ENCODE measurements at places on chromosomes 4 and X.

GRCh38 chr4:52157641-52158316 lies 106.7 kb downstream of the SPATA18 start:
- peak; percentile 25 for DNase-seq

GRCh38 chrX:65741823-65742222 lies 74.4 kb downstream of the MSN start:
- no peak for DNase-seq

DNA sequence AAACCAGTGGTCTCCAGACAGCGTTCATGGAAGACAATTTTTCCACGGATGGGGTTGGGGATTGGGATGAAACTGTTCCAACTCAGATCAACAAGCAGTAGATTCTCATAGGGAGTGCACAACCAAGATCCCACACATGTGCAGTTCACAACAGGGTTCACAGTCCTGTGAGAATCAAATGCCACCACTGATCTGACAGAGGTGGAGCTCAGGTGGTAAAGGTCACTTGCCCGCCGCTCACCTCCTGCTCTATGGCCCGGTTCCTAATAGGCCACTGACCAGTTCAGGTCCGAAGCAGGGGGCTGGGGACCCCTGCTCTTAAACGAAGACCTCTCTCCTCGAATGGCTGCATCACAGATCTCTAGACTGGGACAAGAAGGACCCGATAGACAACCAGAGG lies 4.4 kb downstream of the APBB2 start:
- no peak for DNase-seq

GRCh38 chrX:95760356-95760755 lies 924.3 kb upstream of the DIAPH2 start:
- no peak for DNase-seq

DNA sequence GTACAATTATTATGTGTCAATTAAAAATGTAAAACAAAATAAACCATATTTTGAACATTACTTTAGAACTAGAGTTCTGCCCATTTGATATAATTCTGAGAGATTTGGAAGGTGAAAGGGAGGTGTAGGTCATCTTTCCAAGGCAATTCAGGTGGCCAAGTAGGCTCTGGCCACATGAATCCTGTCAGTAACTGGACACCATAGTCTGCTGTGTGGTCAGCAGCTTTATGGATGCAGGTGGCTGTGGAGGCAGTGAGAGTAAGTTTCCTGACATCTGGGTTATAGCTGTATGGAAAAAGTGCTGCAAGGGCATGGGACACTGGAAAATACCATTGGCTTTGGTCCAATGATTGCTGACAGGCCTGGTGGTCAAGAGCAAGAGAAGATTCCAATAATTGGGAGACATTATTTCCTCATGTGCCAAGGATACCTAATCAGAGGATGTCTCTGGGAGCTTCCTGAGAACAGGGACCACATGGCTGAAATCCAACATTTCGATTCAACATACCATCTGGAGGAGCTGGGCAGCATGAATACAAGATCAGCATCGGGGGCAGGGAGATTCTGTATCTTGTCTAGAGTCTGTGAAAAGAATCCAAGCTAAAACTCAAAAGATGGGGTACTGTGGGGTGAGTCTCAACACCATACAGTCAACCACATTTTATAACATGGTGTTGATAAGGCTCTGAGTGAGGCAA lies 523.1 kb downstream of the MID1IP1 start:
- no peak for DNase-seq

GRCh38 chrX:9586992-9587392 lies 122.1 kb downstream of the TBL1X start:
- no peak for DNase-seq

- DNase-seq, result no peak
Measured at GRCh38 chr4:181008164-181008563, 1235.0 kb upstream of the TENM3 start.

- DNase-seq, result no peak
Measured at GRCh38 chr4:37320513-37321235, 76.1 kb downstream of the NWD2 start.

DNA sequence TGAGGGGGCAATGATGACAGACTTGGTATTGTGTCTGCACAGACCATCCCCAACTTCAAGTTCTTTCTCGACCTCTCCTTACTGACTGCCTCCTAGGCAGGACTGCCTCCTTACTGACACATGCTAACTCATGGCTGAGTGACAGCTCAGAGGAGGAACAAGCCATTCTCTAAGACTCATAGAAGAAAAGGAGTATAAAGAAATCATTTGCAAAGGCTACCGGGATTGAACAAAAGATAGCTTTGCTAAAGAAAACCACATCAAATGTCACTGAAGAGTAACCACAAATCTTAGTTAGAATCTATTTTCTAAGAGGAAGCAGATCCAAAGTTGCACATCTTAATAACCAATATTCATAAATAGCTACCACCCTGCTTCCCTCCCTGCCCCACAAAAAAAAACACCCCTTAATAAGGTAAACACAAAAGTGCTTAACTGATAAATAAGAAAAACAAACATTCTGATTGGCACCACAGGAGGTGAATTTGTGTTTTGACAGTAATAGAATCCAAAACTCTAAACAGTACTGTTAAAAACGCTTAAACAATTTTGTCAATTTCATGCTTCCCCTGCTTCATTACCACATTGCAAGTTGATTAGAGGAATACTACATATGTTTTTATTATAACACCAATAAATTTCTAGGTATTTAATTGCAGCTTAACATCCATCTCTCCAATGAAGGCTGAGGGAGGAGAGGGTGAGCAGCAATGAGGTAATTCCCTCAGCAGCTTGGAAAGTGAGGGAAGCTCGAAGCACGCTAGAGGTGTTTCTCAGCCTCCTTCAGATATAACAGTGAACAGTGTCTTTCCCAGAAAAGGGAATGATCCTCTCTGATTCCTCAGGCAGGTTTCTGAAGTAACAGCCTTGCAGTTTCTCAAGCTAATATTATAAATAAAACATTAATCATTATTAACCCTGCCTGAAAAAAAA lies 160.0 kb downstream of the HNRNPD start:
- DNase-seq, result no peak

DNA sequence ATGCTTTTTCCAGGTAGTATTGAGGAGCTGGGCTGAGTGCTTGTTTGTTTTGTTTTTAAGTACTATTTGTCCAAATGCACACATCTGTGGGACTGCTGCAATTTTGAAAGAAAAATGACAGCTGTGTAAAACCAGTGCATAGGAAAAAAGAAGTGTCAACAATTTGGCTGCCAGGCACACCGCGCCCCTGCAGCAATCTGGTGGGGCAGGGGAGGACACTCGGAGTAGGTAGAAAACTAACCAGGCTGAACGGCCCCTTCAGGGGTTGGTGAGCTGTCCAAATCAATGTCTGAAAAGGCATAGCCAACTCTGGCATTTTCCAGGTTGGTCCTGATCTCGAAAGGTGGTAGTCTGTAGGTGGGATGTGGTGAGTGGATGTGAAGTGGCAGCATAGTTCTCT lies 1.1 kb downstream of the LDOC1 start:
- DNase-seq, result no peak

- DNase-seq, result no peak
Measured at GRCh38 chrX:132609362-132609848, 120.6 kb upstream of the MBNL3 start.

DNA sequence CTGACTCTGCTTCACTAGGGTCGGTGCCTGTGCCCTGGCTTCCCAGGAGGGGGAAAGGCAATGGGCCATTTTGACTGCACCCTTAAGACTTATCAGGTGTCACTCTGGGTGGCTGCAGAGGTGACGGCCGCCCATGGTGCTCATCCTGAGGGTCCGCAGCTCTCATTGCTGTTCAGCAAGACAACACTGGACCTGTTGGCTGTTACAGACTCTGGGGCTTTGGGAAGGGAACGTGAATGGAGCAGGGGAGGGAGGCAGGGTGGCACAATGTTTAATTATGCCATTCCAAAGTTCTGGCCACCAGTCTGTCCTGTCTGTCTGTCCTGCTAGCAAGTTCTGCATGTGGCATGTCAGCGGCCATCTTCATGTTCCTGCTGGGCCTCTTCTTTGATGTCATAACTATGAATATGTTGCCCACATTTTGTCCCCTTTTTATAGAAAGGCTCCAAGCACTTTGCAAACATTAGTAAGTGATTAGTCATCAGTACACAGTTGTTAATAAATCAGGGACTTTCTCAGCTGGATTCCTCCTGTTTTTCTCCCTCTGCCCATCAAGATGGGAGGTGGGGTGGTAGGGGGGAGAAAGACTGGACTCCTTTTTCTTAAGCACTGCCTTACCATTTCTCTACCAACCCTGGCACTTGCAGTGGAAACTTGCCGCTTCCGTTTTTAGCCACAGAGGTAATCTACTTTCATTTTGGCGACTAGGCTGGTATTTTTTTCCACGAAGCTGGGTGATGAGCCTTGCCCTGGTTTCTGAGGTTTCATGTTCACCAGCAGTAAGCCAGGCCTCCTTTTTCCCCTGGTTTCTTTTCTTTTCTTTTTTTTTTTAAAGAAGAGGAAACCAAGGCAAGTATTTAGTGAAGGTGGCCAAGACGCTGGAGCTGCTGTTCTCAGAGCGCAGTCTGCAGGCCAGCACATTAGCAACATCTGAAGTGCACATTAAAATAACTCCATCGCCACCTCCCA lies 88.6 kb upstream of the TRIM2 start:
- DNase-seq, result peak; percentile 66

- DNase-seq, result no peak
Measured at GRCh38 chr4:41334182-41334581, 77.5 kb downstream of the UCHL1 start.

- no peak for DNase-seq
Measured at GRCh38 chr4:107071108-107071507, 35.0 kb upstream of the DKK2 start.

DNA sequence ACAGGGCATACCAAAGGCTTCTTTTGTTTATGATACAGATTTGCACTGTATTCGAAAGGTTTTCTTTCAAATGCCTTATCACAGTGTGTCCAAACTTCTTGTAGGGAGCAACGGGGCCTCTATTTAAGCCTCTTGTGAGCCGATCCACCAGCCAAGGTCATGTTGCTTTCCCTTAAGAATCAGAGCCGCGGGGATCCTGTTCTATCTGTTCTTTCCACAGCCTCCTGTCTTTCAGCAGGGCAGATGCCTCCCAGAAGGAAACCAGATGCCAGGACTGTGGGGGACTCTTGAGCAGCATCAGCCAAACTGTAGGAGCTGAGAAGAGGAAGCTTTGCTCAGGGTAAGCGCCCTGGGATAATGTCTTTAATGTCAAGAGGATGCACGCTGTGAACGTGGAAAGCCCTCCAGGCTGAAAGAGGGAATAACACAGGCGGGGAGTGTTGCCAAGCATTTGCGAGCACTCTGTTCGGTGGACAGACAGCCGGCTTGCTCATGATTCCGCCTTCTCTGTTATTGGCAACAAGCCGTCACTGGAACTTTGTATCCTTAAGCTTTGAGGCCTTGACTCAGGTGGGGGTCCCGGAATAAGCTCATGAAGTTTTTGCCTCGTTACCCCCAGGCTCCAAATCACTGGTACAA lies 279.8 kb upstream of the FRG1 start:
- DNase-seq, result no peak

DNA sequence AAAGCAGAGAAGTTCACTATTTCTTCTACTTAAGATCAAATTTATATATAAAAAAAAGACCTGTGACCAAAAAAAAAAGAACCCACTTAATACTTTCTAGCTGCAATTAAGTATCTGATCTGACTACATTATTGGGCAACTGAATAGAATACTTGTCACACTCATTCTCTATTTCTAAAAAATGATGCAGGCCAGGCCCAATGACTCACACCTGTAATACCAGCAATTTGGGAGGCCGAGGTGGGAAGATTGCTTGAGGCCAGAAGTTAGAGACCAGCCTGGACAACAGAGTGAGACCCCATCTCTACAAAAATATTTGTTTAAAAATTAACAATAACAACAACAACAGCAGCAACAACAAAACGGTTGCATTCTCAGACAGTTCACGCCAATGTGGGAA lies 108.8 kb upstream of the BMP2K start:
- no peak for DNase-seq

GRCh38 chrX:119729408-119730201 lies 28.8 kb upstream of the SOWAHD start:
- peak; percentile 61 for DNase-seq

- peak; percentile 28 for DNase-seq
Measured at GRCh38 chrX:66676990-66677389, 38.1 kb upstream of the EDA2R start.

GRCh38 chr4:2934077-2934812 lies 29.0 kb downstream of the NOP14 start:
- peak; percentile 86 for DNase-seq

DNA sequence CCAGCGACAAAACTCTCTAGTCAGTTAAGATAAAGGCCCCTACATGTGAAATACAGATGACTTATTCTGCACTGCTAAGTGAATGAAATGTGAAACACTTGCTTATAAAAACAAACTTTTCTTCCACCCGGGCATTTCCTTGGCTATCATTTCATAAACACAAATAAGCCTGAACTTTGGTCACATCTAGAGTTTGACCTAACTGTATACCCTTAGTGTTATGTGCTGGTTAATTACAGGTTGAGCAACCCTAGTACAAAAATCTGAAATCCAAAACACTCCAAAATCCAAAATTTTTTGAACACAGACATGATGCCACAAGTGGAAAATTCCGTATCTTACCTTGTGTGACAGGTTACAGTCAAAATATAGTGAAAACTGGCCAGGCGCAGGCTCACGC lies 45.9 kb downstream of the SAT1 start:
- DNase-seq, result no peak

GRCh38 chr4:26061248-26061986 lies 147.4 kb downstream of the SMIM20 start:
- DNase-seq, result peak; percentile 38

GRCh38 chr4:82469791-82470345 lies 39.5 kb downstream of the ENOPH1 start:
- peak; percentile 51 for DNase-seq

DNA sequence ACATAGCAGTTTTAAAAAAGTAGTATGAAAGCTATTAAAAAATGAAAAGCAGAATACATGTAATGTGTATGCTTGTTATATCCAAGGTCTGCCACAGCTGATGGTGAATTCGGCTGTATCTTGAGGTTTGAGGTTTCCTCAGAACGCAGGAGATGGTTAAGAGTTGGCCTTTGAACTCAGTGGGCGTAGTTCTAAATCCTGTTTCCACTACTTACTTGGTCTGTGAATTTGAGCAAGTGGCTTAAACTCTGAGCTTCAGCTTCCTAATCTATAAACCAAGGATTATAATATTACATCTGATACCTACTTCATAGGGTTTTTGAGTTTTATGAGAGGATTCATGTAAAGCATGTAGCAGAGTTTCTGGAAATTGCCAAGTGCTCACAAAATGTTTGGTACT lies 125.2 kb downstream of the STIM2 start:
- no peak for DNase-seq

GRCh38 chr4:1446502-1447386 lies 40.5 kb upstream of the NKX1-1 start:
- peak; percentile 8 for DNase-seq

DNA sequence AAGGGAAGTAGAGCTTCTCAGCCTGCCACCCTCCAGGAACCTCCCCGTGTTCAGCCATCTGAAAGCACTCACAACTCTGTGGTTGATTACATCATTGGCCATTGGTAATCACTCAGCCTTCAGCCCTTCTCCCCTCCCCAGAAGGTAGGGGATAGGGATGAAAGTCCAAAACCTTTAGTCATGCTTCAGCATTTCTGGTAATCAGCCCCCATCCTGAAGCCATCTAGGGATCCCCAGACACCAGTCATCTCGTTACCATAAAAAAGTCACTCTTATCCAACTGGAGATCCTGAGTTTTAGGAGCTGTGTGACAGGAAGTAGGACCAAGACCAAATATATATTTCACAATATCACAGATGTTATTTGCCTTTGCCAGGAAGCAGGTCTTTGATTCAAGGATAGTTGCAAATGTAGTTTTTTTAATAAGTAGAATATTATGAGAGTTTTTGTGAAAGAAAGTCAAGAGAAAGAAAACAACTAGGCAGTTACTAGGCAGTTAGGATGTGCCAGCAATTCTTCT lies 364.6 kb upstream of the NOCT start:
- peak; percentile 63 for DNase-seq

- no peak for DNase-seq
Measured at GRCh38 chr4:74772783-74773182, 21.5 kb downstream of the BTC start.
